ENCODE measurements at places on chromosomes 7 and 10. TPM values are rescaled to one million over a fixed set of nuclear protein-coding genes. Genes with fewer than 3 reads are reported as not detected.

DNA sequence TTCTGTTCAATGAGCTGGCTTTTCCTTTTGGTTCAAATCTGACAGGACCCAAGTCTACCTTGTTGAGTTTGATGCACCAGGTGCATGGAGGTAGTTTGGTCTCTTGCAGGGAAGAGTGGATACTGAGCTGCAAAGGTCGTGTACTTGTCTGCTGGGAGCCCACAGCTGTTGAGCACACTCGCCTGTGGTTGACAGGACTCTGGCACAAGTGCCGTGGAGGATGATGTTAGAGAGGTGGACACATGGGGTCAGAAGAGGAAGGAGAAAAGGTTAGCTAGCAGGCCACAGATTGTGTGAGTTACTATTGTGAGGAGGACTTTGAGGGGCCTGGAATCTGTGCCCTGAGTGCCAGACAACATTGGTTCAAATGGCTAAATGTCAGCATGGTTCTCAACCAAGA lies 197.3 kb downstream of the CREB5 start:
- no peak for DNase-seq

- peak; percentile 39 for DNase-seq
Measured at GRCh38 chr10:119120413-119120867, 16.5 kb downstream of the DENND10 start.

- DNase-seq: no peak
Measured at GRCh38 chr7:143391462-143392404, 10.6 kb downstream of the ZYX start.

DNA sequence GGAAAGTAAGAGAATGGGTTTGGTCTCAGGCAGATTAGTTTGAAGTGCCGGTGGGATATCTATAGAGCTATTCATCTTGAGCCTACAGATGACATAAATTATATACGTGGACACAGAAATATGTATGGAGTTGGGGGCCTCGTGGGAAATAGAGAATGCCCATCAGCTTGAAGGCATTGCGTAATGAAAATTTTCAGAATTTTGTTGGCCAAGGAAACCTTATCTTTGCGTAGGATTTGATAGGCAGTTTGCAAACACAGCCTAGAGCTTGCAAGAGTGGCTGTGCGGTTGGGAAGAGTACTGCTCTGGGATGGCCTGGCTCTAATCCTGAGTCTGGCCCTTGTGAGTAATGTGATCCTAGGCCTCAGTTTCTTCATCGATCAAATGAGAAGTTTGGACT lies 32.3 kb downstream of the MCM10 start:
- DNase-seq: no peak

DNA sequence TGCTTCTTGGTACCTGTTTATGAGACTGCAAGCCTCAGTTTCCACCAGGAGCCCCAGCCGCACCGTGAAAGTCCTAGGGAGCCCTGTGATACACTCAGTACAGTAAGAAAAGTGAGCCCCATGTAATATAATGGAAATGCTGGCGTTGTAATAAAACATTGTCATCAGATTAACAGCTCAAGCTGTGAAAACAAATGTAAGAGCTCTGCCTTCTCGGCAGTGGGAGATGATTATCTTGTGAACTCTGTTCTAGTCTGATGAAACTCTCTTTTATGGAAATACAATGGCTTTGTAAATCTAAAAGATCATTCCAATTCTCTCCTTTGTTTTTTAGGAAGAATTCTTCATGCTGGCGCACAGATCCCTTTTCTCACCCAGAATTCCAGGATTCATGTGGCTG lies 299.9 kb downstream of the ABCA13 start:
- no peak for DNase-seq

- DNase-seq: no peak
Measured at GRCh38 chr7:81761821-81762220, 8.0 kb downstream of the HGF start.

DNA sequence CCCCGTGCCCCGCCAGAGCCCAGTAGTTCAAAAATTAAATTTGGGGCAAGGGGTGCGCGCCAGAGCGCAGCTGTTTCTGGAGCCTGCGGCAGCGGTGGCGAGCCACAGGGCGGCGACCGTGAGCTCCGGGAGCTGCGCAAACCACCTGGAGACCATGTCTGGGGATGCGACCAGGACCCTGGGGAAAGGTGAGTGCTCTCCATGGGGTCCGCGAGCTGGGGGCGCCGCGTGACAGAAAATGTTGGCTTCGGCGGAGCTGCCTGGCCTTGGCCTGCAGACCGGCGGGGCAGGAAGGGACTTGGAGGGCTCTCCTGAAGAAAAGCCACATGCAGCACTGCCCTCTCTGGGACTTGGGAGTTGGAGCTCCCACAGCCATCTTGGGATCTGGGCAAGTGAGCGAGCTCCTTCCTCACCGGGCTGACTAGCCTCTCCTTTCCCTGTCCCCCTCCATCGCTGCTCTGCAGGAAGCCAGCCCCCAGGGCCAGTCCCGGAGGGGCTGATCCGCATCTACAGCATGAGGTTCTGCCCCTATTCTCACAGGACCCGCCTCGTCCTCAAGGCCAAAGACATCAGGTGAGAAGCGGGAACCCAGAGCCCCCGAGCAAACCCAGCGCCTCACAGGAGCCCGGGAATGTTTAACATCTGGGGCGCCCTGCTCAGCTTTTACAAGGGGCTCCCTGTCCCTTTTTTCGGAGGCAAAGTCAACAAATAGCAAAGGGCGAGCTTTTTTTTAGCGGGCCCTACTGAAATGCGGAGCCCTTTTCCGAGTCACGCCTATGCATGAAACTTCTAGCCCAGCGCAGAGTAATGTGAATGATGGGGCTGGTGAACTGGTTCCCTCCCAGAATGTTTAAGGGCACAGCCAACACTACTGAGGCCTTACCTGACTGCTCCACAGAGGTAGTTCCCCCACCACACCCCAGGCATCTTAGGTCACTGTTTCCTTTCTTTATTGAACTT lies 6.1 kb downstream of the GSTO2 start:
- DNase-seq: peak; percentile 63

- DNase-seq: no peak
Measured at GRCh38 chr7:64651632-64652165, 14.2 kb upstream of the ZNF107 start.

The ADAM8 gene
- total RNA-seq: 113 TPM

- DNase-seq: no peak
Measured at GRCh38 chr10:133165556-133166503, 5.8 kb downstream of the KNDC1 start.

- DNase-seq: no peak
Measured at GRCh38 chr7:141949021-141949420, 2.2 kb upstream of the CLEC5A start.

DNA sequence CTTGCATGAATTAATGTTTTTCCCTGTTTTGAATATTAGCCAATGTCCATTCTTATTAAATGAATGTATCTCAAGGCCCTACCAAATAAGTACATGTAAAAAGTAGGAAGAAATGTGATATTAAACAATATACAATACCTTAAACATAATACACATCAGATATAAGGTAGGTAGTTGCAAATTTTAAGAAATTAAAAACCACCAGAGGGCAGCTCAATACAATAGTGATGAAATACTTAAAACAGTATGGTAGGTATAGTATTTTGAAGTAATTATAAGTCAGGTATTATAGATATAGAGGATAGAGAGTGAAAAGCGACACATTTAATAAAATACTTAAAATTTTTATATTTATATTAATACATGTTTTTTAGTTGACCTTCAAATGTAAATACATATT lies 43.6 kb upstream of the CDK14 start:
- peak; percentile 61 for DNase-seq

The CCNJ gene
- 3.9 TPM for total RNA-seq

GRCh38 chr7:70568674-70569334 lies 563.1 kb upstream of the GALNT17 start:
- DNase-seq: no peak

- DNase-seq: peak; percentile 99
Measured at GRCh38 chr10:73117976-73118743, 7.9 kb downstream of the NUDT13 start.

DNA sequence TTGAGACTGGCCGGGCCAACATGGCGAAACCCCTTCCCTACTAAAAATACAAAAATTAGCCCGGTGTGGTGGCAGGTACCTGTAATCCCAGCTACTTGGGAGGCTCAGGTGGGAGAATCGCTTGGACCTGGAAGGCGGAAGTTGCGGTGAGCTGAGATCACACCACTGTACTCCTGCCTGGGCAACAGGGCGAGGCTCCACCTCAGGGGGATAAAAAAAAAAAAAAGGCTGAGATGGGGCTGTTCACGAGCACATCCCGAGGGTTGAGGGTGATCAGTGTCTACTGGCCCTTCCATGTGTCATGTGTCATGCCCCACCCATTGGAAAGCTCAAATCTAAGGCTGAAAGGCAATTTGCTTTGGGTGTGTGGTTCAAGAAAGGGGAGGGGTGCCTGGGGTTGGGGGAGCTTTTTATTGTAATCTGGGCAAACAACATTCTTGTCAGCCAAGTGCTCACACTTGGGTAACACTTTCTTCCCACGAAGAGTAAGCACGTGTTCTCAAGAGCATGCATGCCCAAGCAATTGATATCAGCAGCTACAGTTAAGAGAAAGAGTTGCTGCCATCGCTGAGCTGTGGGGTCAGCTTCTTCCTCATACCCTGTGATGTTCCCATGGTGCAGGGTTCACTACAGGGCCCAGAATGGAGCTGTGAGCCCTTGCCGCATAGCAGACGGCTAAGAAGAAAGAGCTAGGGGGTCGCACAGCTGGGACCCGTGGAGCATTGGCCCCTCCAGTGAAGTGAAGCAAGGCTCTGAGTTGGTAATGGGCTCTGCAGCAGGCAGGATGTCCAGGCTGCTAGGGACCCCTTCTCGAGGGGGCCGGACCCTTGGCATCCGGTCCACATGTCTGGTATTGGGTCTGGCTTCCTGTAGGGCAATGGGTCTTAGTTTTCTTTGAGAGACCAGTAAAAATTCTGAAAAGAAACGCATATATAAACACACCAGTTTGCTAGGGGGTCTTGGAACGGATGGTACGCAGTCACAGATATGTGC lies 9.9 kb upstream of the ACSL5 start:
- DNase-seq: no peak

DNA sequence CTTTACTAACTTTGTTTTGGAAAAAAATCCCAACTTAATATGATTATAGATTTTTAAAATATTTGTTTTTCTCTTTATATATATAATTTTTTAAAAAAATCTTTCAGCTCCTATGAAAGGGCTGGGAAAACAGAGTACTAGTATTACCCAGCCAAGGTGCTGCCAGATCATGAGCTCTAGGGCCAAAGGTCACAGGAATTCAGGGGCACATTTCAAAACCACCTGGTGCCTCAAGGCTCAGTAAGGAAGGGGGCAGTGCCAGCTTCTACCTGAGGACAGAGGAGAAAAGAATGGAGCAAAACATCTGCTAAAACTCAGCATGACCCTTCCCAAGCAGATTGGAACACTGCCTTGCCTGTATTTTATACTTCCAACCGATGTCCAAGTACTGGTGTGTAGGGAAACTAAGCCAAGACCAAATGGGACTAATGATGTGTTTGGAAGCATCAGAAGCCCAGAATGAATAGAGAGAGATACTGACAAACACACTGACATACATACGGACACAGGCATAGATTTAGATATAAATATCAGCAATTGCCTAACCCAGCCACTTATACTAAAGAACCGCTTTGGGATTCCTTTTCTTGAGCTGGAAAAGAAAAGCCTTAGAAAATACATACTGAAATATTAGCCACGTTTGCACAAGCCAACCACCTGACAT lies 667.3 kb downstream of the PARD3 start:
- no peak for DNase-seq

The GHRHR gene
- total RNA-seq: not detected

DNA sequence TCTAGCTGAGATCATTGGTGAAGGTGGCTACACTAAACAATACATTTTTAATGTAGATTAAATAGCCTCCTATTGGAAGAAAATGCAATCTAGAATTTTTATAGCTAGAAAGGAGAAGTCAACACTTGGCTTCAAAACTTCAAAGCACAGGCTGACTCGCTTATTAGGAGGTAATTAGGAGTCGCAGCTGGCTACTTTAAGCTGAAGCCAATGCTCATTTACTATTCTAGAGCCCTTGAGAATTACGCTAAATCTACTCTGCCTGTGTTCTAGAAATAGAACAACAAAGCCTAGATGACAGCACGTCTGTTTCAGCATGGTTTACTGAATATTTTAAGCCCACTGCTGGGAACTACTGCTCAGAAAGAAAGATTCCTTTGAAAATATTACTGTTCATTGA lies 101.6 kb upstream of the EEPD1 start:
- no peak for DNase-seq

DNA sequence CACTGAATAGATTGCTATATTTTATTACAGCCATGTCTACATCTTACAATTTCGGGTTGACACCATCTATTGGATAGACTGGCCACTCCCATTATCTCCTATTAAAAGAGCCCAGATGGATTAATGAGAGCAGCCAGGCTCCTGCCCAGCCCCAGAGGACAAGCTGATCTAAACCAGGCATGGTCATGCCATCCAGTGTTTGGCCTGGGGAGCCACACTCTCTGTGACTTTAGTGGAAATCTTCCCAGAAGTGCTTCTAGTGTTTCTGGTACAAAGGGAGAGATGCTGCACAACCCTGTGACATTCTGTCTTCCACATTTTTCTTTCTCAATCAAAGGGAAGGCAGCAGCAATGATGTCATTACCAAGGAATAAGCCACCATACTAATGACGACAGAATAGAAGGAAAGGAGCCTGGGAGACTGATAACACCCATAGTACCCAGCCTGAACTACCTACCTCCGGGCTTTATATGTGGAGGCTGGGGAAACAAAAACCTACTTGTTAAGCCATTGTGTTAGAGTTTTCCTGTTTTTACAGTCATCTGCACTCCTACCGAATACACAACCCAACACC lies 5.0 kb downstream of the NEBL start:
- no peak for DNase-seq
